HL-60 (cell line): ENCODE measurements at places on chromosomes 11 and 22.

DNA sequence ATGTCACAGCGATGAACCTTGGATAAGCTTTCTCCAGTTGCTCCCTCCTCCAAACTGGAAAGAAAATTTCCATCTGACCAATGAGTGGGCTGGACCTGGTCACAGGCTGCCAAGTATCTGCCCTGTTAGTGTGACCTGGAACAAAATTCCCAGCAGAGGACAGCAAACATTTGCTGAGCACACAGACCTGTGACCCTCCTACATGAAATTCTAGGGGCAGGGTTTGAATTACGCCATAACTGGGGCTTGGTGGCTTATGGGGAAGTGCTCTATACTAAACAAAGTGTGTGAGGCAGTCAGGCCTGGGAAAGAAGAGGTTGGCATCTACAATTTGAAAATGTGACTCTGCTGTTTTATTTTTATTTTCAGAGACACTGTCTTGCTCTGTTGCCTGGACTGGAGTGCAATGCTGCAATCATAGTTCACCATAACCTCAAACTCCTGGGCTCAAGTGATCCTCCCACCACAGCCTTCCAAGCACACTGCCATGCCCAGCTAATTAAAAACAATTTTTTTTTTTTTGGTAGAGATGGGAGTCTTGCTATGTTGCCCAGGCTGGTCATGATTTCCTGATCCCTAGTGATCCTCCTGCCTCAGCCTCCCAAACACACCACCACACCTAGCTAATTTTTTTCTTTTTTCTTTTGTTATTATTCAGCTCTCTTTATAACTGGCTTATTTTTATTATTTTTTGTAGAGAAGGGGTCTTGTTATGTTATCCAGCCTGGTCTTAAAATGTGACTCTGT is 13.6 kb upstream of the XBP1 start:
- DNase-seq, result peak; percentile 86

DNA sequence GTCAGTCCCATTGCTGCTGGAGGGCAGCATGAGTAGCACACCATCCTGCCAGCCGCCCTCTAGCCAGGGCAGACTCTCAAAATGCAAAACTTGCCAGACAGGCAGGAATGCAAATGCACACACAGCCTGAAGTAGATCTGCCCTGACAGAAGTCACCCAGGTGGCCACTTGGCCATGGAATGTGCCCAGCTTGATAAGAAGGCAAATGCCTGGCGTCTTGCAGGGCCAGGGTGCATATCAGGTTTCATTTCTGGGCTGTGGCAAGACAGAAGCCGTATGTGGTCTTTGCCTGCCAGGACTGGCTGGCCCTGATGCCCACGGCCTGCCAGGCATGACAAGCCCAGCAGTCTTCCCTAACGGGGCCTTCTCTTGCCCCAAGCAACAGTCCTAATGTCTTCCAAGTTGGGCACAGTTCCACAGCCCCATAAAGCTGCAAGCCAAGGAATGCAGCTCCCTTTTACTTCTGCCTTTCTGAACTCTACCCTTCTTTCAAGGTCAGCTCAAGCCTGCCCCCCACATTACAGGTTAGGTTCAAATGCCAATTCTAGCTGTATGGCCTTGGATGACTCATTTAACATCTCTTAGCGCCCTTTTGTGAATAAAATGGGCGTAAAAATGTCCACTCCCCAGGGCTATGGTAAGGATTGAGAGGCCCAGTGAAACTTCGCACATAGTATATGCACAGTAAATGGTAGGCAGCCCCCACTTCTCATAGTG is 29.7 kb downstream of the POU2AF3 start:
- DNase-seq, result no peak

GRCh38 chr11:12150831-12151382 is 40.5 kb downstream of the MICAL2 start:
- no peak for DNase-seq

GRCh38 chr11:93572171-93572570 is 29.0 kb upstream of the SMCO4 start:
- no peak for DNase-seq

GRCh38 chr11:110720431-110721275 is 8.4 kb upstream of the ARHGAP20 start:
- DNase-seq, result no peak

- DNase-seq, result no peak
Measured at GRCh38 chr11:74012074-74012809, 3.4 kb upstream of the UCP3 start.

GRCh38 chr11:116331381-116331780 is 441.4 kb downstream of the BUD13 start:
- DNase-seq, result no peak

DNA sequence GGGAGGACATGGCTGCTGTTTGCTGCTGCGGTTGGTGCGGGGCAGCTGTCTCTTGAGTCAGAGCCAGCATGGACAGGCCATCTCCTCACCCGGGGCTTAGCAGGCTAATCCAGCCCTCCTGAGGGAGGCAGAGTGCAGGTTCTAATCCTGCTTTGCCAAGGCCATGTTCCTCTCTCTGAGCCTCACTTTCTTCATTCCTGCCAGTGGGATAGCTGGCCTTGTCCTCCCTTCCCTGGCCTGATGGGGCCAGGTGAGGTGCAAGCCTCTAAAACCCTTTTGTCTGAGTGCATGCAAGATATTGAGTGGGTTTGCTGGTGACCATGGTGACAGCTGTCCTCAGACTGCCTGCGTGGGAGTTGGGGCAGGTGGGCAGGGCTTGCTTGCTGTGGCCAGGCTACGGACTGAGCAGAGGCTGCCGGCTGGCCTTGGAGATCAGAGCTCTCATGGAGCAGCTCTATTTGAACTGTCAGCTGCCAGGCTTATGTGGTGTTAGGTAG is 3.6 kb downstream of the USP35 start:
- no peak for DNase-seq

- no peak for DNase-seq
Measured at GRCh38 chr11:61273178-61274078, 21.7 kb downstream of the VWCE start.
